ENCODE measurements at places on chromosomes 2 and 18.

DNA sequence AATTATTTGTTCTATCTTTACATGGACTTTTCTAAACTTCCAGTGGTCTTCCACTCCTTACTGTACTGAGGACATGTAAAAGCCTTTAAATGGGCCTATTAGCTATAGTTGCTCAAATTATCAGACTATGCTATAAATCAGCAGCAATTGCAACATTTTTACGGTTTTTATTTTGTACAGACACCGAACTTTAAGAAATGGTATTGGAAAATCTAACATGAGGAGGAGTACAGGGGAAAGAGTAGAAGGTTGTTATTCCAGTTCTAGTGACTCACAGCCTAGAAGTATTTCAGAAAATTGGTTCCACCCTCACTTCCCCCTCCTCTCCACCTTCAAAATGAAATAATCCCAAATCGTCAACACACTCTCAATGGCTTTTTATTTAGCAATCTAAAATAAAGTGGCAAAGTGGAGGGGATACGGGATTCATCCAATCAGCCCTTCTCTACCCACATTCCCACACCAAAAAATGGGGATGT lies 1.1 kb downstream of the NCKAP1 start:
- DNase-seq, result no peak

GRCh38 chr2:208406474-208407451 lies at the start of gene PTH2R:
PTH2R (plus strand) TSS chr2:208406792; CDS start chr2:208407044, 252 bp downstream.
- peak; percentile 62 for DNase-seq

DNA sequence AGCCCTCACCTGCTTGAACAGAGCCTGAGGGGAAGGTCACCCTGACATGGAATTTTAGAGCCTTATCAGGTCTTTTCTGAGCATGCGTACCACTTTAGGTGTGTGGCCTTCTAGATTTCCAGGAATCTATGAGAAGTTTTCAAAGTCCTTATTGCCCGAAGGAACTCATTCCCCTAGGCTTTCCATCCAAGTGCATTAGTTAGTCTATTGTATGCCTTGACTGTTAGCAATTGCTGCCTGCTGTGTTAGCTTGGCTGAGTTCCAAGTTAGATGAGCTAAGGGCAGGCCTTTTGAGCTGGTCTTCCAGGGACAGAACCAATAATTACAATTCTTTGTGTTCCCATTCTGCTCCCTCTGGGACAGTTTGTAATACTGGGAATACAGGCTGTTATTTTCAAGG lies 30.8 kb upstream of the PUM2 start:
- DNase-seq, result no peak

- DNase-seq, result peak; percentile 25
Measured at GRCh38 chr2:130870779-130871178, 34.1 kb downstream of the ARHGEF4 start.

DNA sequence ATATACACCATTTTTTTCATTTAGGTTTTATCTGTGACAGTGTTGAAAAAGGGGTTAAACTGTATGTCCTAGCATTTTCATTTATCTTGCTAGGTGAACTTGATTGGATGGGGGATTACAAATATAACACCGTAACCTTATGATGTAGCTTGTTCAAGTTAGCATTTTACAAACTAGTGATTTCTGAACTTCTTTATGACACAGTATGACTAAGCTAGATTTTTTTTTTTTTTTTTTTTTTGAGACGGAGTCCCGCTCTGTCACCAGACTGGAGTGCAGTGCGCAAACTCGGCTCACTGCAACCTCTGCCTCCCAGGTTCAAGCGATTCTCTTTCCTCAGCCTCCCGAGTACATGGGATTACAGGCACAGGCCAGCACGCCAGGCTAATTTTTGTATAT lies 47.1 kb downstream of the KCMF1 start:
- no peak for DNase-seq

Measured in upper lobe of right lung (tissue), 1 donor.